ENCODE measurements at places on chromosomes 3 and 15.
A peak's percentile ranks its signal among the peaks of the same experiment; 100 is the strongest.

DNA sequence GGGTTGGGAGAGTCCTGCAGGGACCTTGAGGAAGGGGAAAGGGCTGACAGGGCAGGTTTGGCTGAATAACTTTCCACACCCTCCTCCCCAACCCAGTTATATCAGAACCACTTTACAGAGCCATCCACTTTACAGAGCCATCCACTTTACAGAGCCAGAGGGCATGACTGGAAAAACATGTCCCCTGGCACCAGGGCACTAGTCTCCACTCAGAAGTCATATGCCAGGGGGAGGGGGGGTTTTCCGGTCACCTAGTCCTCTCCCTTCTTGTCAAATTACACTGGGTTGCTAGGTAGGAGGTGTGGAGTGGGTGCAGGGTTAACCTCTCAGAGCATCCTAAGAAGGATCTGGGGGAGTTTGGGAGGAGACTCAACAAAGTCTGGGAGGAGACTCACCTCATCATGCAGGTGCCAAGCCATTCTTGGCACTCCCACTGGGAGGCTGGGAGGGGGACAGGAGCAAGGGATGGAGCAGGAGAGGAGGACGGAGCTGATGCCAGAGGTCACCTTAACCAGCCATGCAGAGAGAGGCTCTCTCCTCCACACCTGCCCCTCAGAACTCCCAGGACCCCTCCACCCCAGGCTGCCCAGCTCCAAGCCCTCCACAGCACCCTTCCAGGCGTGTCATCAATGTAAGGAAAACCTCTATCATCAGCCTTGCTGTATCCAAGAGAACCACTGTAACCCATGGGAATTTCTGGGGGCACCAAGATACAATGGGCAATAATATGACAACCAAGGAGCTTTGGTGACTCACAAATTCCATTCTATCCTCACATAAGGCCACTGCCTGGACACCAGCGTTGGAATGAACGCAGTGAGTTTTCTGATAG lies 1.7 kb downstream of the LRRC2 start:
- no peak for DNase-seq

DNA sequence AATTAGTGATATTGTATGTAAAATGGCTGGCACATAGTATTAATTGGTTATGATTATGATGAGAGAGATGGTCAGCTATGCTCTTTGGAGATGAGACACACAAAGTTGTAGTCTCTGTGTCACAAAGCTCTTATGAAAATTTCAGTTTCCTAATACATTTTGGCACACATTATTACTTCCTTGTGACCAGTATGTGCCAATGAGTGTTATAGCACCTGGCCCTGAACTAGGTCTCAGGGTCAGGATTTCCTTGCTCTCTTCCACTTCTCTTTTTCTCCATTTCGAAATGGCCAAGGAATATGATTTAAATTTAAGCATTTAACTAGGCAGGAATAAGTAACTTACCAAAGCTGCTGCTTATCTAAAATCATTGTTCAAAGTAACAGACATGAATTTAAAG lies 28.0 kb downstream of the TIPARP start:
- DNase-seq, result no peak

DNA sequence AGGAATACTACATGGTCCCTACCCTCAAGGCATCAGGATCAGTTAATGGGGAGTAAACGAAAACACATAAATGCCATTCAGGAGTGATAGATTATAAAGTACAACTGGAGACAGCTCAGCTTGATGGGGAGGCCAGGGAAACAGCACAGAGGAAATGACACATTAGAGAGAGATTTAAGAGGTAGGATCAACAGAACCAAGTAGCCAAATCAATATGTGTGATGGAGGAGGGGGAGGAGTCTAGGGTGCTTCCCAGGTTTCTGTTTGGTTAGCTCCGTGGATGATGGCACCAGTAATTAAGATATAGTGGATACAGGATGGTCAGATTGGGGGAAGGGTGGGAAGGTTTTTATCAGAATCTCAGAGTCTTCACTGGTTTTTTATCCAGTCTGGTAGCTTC lies 229.5 kb upstream of the ROPN1 start:
- DNase-seq, result no peak

DNA sequence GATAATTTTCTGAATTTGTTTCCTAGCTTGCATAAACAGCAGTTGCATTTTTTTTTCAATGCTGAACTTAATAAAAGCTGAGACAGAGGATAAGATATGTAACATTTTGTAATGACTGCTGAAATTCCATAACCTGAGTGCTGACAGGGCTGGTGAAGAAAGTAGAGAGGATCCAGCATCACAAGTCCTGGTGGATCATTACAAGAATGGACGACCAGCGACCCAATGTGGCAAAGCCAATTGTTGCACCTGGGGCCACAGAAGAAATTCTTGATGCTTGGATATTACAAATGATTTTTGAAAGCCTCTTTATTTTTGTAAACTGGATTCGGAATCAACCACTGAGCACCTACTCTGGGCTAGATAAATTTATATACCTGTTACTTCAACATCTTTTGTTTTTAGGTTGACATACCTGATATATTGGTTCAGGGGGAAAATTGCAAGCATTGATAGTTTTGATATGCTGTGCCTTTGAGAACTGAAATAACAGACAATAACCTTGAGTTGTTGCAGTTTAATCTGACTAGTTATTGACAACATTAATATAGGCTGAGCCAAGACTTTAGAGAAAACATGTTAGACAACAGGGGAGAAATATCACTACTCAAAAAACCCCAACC lies 3.9 kb upstream of the ACTL6A start:
- peak; percentile 61 for DNase-seq

All from caudate nucleus (tissue), 63 donors.